HFF-Myc (cell line): ENCODE measurements at places on chromosomes 16 and 17.

DNA sequence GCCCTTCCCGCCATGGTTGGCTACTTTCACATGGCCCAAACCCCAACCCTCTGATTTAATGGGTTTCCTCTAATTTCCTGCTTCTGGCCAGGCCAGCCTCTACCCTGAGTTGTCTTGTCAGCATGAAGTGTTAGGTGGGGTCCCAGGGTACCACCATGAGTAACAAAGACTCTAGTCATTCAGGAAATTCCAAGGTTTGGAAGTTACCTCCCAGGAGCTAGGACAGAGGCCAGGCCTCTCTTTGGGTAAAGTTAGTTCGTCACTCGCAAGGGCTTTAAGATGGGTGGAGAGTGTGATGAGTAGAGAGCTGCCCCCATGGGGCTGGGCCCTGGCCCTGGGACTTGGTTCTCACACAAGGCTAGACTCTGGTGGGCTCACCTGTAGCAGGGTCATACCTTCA lies 54.6 kb downstream of the PLD6 start:
- DNase-seq = no peak

GRCh38 chr17:72380120-72380519 lies 259.3 kb downstream of the SOX9 start:
- DNase-seq = no peak

DNA sequence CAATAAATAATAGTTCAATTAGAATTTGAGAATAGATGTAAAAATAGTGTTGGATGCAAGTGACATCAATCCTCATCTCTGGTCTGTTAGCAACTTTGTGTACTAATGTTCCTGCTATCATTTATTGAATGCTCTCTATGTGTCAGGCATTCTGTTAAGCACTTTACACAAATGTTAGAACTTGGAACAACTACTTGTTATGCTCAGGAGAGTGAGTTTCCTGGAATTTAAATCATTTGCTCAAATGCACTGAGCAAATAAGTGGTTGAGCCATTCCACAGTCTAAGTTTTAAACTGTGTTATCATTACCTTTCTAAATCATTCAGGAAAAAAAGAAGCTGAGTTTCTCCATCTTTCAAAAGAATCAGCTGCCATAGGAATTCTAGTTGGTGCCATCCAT lies 1327.3 kb upstream of the GOT2 start:
- DNase-seq = no peak

DNA sequence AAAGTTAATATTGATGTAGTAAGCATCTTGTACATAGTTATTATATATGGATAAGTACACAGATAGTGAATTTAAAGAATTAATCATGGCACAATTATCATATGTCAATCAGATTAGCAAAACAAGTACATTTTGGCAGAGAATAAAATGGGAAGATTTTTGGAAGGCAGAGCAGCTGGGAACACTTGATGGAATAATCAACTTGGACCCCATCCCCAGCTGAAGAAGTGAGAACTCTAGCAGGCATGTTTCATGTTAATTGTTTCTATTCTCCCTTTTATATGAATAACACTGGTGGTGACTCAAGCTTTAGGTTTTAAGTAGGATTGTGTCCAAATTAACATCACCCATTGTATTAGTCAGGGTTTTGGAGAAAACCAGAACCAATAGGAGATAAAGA lies 198.7 kb downstream of the KCNJ2 start:
- DNase-seq = no peak

- no peak for DNase-seq
Observed at GRCh38 chr16:85304337-85304736, 192.1 kb upstream of the CIBAR2 start.

DNA sequence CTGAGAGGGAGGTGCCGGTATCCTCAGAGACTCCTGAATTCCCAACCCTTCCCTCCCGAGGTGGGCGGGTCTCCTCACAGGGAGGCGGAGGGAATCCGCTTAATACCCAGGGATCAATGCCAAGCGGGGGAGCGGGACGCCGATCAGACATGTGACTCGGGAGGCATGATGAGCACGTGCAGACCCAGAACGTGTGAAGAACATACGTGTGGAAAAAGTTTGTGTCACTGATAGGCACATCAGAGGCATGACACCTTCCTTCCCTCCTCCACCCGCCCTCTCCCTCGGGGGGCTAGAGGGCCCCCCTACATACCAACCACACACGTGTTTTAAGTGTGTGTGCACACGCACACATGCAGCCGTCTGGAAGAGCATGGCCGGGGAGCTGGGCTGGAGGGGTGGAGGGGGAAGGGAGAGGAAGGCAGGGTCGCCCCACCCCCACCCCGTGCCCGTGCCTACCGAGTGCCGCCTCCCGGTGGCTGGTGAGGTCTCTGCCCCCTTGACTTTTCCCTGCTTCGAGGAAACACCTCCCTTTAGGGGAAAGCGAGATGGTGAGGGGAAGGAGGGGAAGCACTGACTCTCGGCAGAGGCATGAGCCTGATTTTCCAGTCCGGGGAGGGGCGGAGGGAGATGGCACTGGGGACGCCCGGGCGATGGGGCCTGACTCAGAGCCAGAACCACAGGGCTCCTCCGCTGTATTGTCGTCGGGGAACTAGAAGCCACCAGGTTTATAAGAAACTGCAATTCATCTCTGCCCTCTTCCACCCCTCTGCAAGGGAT lies 12.1 kb upstream of the TBX21 start:
- no peak for DNase-seq

- DNase-seq = no peak
Observed at GRCh38 chr16:77807021-77807420, 18.7 kb downstream of the VAT1L start.

DNA sequence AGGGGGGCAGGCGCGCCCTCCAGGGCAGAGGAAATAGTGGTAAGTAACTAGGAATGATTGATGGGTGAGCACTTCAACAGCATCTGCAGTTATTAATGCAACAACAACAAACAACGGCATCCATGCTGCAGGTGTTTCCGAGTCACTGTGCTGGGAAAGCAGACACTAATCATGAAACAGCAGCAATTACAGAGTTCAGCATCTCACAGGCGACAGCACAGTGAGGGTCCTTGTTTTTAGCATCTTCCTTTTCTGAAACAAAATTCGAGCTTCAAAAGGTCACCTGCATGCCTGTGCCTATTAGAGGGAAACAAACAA lies 191.9 kb downstream of the SLC39A11 start:
- DNase-seq = no peak

- DNase-seq = no peak
Observed at GRCh38 chr17:78859051-78859450, 18.4 kb upstream of the USP36 start.

- DNase-seq = no peak
Observed at GRCh38 chr16:56672761-56673536, 3.3 kb downstream of the MT1H start.

DNA sequence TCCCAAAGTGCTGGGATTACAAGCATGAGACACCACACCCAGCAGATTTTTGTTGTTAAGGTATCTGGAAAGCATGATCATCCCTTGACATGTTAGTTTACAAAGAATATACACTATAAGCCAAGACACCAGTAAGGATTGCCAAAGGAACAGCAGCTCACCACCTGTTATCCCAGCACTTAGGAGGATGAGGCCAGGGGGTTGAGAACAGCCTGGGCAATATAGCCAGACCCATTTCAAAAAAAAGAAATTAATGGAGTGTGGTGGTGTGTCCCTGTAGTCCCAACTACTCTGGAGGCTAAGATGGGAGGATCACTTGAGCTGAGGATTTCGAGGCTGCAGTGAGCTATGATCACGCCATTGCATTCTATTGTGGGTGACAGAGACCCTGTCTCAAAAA lies 5.1 kb downstream of the ANKRD40CL start:
- DNase-seq = no peak

DNA sequence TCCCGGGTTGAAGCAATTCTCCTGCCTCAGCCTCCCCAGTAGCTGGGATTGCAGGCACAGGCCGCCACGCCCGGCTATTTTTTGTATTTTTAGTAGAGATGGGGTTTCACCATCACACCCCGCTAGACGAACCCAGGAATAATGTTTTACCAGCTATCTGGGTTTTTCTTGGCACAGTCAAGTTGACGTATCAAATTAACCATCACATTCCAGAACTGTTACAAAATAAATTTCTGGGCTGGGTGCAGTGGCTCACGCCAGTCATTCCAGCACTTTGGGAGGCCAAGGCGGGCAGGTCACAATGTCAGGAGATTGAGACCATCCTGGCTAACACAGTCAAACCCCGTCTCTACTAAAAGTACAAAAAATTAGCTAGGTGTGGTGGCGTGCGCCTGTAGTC lies 501.2 kb downstream of the SHISA9 start:
- no peak for DNase-seq

DNA sequence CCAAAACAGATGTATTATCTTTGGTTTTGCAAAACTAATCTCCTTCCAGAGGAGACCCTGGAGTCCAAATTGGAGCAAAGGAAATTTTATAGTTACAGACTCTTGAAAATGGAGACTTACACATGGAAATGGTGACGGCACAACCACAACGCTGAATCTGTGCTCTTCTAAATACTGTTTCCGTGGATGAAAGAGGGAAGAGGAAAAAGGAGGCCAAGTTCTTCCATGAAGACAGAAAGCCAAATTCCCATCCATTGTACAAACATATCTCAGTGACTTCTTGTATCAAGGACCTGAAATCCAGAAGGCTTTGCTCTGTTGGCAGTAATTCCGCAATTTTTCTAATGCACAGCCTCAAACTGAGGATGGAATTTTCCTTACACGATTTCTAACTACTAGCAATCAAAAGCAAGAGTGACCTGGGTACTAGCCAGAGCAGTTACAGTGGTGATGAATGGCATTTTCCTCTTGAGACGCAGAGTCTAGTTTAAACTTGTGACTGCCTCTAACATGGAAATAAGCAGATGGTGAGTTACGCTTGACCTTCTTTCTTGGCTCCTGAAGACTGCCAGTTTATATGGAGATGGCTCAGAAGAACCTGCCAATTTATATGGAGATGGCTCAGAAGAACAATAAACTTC lies 38.5 kb downstream of the VPS53 start:
- DNase-seq = no peak

DNA sequence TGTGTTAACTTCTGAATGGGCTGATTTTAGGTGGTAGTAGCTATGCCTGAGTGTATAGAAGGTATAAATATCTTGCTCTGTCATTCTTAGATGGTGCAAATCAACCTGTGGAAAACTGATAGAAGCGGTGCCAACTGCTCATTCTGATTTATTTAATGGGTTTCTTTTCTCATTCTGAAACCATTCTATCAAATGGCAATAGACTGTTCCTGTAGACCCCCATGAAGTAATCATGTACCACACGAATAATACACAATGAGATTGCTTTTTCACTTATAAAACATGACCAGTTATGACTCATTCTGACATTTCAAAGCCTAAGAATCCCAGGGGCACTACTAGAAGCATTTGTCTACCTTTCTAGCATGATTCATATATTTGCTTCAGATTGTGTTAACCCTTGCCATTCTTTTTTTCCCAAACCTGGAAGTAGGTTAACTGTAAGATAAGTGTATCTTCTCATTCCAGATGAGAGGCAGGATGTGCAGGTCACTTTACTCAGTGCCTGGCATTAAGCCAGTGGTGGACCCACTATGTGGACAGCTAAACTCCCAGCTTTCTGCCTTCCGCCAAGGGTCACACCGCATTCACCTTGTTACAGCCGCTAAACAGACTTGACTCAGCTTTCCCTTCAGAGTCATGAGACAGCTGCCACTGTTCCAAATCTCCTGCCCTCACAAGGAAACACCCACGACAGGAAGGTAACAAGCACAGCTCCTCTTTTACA lies 16.4 kb upstream of the SLC16A11 start:
- no peak for DNase-seq

DNA sequence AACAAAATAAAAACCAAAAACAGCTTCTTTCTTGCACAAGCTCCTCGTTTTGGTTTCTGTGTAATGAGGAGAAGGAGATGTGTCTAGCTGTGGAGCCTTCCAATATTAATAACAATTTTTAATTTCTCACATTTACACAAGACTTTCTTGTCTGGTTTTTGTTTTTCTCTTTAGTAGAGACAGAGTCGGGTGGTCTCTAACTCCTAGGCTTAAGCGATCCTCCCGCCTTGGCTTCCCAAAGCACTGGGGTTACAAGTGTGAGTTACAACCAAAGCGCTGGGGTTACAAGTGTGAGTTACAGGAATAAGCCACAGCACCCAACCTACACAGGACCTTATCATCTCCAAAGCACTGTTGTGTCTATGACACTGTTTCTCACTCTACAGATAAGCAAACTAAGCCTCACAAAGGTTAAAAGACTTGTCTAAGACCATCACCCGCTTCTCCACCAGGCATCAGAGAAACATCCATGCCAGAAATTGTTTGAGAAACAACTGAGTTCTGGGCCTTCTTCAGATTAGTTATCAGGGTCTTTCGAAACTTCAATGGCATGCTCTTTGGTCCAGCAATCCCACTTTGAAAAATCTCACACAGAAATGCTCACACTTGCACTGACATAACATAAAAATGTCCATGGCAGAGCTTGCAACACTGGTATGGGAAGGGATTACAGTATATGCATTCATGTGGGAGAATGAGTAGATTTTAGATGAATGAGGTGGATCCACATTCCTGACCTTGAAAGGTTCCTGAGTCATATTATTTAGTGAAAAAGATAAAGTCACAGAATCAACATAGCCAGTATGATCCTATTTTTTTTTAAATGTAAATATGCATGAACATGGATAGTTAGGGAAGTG lies 3.9 kb downstream of the ABAT start:
- no peak for DNase-seq

GRCh38 chr17:44398692-44399691 lies 9.5 kb upstream of the ITGA2B start:
- no peak for DNase-seq

DNA sequence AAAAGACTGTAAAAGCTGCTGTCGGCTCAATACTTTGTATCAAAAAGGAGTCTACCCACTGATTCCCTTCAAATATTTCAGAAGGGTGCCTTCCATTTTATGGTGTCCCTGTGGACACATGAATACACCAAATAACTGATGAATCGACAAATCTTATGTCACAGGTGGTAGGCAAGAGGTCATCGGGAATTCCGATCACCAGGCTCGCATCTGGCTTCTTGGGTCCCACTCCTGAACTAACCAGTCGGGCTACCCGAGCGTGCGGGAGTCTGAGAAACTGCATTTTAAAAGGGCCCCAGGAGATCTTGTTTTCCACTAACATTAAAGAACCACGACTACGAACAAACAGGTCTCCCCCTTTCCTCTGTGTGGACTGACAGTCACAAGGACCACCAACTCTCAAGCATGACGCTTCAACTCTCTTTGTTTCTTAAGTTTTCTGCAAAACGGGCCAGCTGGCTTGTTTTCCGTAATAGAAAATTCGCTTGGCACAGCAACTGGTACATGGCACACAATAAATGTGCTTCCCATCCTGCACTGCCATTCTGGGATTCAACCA lies 873 bp downstream of the PSME3IP1 start:
- no peak for DNase-seq

DNA sequence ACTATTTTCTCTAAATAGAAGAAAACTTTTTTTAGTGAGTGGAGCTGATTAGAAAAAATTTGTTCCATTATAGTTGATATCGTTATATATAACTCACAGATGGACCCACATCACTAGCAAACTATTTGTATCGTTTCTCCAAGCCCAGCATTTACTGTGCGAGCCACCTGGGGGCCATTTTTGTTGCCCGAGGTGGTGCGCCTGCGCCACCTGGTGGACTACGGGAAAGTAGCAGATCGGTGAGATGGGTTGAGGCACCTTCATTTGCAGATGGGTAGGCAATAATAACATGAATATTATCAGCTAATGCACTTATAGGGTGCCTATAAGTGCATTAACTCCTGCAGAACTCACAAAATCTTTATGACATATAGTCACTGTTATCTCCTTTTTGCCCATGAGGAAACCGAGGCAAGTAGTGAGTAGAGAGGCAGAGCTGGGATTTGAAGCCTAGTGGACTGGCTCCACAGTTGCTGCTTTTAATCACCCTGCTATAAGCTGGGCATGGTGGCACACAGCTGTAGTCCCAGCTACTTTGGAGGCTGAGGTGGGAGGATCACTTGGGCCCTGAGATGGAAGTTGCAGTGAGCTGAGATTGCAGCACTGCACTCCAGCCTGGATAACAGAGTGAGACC lies 23.2 kb upstream of the NTN1 start:
- DNase-seq = no peak
